Stimulated activated CD8-positive, alpha-beta memory T cell treated with anti-CD3 and anti-CD28 coated beads, Interleukin-15, amount 100 ng/mL, for 4 hours (primary cell): ENCODE measurements at places on chromosomes 11 and 22.

GRCh38 chr22:23090457-23090835, 20.1 kb downstream of the GNAZ start:
- no peak for DNase-seq

GRCh38 chr11:70763606-70764005, 365.3 kb downstream of the CTTN start:
- DNase-seq: no peak

DNA sequence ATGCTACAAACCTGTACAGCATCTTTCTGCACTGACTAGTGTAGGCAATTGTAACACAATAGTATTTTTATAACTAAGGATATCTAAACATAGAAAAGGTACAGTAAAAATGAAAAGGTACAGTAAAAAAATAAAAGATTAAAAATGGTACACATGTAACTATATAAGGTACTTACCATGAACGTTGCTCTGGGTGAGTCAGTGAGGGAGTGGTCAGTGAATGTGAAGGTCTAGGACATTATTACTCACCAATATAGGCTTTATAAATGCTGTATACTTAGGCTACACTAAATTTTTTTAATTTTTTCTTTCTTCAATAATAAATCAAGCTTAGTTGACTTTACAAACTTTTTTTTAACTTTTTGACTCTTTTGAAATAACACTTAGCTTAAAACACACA, 59.9 kb downstream of the EIF3M start:
- DNase-seq: no peak

GRCh38 chr11:124612567-124613246, 1.5 kb downstream of the PANX3 start:
- no peak for DNase-seq

- DNase-seq: no peak
Measured at GRCh38 chr11:93542811-93543229, 371 bp downstream of the SMCO4 start.

- no peak for DNase-seq
Measured at GRCh38 chr11:8638300-8638699, 44.2 kb downstream of the TRIM66 start.
